NK-92 treated with Interleukin-12 subunit alpha and Interleukin-12 subunit beta, amount 100 ng/mL, for 24 hours (cell line): ENCODE measurements at places on chromosomes 13 and 19.
A peak's percentile ranks its signal among the peaks of the same experiment; 100 is the strongest.

DNA sequence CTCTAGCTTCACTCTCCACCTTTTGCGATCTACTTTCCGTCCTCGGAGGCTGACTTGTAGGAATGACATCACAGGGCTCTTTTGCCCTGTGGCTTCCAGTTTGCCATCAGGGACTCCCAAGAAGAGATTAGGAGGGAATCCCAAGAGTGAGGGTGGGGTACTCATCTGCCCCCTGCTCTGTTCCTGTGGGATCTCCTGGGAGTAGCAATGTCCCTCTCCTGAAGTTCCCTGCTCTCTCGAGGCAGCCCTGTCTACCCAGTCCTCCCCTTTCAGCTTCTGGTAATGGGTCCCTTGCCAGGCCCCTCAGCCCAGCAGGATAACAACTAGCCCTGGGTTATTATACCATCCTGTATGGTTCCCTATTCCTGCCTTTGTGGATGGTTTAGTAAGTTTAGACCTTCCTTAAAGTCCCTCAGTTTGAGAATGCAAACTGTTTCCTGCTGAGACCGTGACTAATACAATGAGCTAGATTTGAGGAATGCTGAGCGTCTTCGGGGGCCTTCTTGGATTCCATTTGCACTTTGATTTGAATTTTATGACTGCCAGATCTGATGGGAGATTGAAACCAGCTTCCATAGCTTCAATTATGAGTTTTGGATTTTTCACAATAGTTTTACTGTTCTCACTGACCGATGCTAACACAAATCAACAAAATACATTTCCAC, 73.7 kb upstream of the IPO5 start:
- no peak for DNase-seq

DNA sequence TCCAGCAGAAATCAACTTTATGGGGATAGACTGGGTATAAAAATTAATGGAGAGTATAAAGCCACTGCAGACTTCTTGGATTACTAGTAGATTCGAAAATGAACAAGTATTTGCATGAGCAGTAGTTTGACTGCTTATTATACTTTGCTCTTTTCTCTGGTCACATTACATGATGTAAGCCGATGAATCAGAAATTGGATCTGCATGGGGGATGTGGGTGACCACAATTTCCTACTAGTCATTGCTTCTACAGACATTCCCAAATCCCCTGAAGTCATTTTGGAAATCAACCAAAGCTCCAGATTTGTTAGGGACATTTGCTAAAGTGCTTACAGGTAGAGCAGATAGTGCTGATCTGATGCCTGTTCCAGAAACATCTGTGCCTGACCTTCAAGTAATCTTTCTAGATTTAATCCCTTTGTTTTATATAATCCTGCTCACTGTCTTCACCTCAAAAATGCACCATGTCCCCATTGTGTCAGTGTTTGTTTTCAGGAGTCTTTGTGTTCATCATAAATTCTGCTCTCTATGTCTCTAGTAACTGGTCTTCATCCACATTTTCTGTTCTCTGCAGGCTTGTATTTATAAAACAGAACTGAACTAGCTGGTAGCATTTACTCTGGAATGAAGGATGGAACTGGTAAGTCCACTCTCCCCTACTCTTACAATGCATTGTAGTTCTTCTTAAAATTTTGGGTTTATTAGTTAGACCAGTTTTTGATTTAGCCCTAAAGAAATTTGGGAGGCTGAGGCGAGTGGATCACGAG, 201.5 kb upstream of the CSNK1A1L start:
- no peak for DNase-seq

- no peak for DNase-seq
Measured at GRCh38 chr13:67318860-67319259, 88.7 kb upstream of the PCDH9 start.

- DNase-seq: no peak
Measured at GRCh38 chr19:49653466-49653806, 11.4 kb downstream of the SCAF1 start.

DNA sequence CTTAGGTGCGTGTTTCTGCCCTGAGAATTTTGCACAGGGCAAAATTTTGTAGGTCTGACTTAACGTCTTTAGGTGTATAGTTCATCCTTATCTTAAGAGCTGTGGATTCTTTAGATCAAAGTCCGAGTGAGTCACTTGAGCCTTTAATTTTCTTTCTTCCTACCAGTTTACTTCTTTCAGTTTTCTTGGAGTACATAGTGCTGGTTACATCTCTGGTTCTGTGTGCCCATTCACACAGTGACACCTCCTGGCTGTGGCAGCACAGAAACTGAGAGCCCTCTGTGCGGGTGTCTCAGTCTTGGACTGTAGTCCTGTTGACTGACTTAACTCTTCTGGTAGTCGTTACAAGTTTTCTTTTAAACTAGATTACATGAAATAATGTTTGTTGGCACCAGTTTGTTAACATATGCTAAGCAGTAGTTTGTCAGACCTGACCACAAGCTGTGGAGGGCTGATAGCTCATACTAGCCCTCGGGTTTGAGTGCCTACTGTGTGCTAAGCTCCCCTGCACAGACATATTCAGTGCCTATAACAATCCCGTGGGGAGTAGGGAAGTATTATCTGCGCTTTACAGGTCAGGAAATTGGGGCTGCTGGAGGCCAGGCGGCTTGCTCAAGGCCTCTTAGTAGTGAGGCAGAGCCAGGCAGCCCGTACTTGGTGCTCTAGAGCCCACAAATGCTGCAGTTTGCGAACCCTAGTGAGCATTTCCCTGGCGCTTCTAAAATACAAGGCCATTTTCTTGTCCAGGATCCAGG, 1.6 kb downstream of the GATAD2A start:
- peak; percentile 25 for DNase-seq

DNA sequence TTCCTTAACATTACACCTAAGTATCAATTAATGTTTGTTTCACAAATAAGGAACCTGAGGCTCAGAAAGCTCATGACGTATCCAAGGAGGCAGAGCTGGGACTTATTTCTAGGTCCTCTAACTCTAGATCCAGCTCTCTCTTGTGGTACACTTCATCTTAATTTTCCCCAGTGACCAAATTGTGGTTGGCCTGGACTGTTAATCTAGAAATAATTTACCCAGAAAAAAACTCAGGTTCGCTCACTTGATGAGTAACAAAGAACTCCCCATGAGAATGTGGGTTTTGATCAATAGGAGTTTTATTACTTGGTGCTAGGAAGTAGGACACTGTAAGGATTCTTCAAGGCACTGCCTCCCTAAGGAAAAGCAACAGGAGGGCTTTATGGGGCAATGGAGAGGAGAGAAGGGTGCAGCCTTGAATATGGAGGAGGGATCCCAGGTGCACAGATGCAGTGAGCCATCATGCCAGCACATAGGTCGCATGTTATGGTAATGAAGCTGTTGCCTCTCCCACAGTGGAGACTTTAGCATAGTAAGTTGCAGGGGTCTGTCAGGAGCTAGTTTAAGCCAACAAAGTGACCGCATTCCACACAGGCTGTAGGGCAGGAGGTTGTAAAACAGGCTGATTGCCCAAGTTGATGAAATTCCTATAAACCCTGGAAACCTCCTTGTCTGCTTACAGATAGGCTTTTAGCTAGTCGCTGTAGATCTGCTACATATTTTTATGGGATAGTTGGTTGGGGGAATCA, 14.7 kb downstream of the RAP2A start:
- no peak for DNase-seq

DNA sequence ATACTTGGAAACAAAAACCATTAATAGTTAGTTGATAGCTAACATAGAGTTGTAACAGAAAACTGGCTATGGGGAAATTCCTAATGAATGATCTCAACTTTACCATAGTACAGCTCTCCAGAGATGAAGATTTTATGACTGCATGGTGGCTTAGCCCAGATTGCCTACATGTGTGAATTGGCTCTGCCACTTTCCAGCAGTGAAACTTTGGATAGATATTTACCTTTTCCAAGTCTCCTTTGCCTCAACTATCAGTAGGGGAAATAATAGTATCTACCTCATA, 161.1 kb downstream of the LACC1 start:
- no peak for DNase-seq

GRCh38 chr13:43377973-43378372, 354.6 kb downstream of the DNAJC15 start:
- DNase-seq: no peak

DNA sequence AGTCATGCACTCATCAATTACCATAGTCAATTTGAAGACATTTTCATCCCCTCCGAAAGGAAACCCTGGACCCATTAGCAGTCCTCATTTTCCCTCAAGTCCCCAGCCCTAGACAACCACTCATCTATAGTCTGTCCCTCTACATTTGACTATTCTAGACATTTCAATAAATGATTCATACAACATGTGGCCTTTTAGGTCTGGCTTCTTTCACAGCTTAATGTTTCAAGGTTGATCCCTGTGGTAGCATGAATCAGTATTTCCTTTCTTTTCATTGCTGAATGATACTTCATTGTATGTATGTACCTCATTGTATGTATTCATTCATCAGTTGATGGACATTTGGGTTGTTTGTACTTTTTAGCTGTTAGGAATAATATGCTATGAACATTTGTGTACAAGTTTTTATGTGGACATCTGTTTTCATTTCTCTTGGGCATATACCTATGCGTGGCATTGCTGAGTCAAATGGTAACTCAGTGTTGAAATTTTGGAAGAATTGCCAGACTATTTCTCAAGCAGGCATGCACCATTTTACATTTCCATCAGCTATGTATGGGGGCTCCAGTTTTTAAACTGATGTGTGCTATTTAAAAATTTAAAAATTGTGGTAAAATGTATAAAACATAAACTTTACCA, 18.4 kb downstream of the SPATA13 start:
- no peak for DNase-seq

GRCh38 chr19:46270521-46271256, 26.2 kb upstream of the HIF3A start:
- DNase-seq: no peak

- DNase-seq: no peak
Measured at GRCh38 chr13:77751513-77752456, 54.3 kb downstream of the SLAIN1 start.

DNA sequence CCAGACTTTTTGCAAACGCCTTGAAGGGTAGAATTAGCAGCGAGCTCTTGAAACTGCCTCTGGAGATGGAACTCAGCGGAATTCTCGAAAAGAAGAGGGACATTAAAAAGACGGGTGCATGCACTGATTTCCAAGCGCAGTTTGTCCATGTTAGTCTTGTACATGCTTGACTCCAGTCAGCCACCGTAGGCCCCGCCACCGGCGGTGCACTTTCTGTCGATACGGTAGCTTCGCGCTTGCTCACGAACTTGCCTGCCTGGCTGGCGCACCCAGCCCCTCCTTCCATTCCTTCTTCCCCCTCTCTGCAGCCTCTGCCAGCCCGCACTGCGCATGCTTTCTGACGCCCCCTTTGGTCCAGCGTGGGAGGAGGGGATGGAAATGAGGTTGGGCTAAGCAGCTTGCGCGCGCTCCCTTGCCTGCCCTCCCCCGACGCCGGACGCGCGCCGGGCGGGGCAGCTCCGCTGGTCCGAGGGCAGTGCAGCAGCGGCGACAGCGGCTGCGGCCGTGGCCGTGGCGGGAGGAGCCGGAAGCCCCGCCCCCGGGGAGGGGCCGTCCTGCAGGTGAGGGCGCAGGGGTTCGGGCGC, at the start of gene ZNF575:
ZNF575 (plus strand) TSS at position 227 of the 584 bp plus-strand sequence. CDS start 1,235 bp downstream, outside the sequence.
- peak; percentile 68 for DNase-seq

- DNase-seq: no peak
Measured at GRCh38 chr19:44553478-44554171, 24.1 kb upstream of the CEACAM20 start.

DNA sequence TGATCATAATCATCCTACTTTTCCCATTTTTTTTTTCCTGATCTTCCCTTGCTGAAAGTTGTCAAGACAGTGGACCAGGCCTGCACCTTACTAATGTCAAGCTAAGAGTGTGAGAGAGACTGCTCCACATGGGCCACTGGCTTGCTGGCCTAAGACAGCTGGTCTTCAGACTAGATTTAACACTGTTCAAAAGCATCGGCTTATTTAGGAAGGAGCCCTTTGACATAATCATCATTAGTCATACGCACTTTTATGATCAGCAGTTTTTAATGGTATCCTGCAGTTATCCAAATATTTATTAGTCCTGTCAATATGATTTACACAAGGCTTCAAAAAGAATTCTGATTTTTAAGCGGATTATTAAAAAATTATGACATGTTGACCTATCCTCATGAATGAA, 270.6 kb downstream of the DNAJC15 start:
- DNase-seq: no peak

DNA sequence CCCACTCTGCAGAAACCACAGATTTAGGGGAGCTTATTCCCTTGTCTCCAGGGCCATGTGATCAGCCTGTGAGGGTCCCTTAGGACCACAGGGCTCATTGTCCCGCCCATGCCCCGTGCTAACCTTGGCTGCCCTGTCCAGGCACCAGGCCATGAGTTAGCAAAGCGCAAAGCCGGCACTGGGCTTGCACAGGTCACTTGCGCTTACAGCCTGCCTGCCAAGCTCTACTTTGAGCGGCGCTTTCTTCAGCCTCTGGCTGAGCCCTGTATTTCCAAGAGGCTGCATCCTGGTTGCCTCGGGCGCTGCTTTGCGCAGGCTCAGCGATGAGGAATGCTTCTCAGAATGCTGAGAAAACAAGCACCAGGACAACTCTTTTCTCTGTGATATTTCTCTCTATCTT, 188.0 kb downstream of the TDRD3 start:
- DNase-seq: no peak

- no peak for DNase-seq
Measured at GRCh38 chr19:7783991-7784423, 21.0 kb downstream of the CLEC4M start.

GRCh38 chr19:33216198-33216830, 9.3 kb downstream of the SLC7A10 start:
- DNase-seq: no peak

- DNase-seq: no peak
Measured at GRCh38 chr19:7819337-7819736, 10.7 kb upstream of the EVI5L start.

DNA sequence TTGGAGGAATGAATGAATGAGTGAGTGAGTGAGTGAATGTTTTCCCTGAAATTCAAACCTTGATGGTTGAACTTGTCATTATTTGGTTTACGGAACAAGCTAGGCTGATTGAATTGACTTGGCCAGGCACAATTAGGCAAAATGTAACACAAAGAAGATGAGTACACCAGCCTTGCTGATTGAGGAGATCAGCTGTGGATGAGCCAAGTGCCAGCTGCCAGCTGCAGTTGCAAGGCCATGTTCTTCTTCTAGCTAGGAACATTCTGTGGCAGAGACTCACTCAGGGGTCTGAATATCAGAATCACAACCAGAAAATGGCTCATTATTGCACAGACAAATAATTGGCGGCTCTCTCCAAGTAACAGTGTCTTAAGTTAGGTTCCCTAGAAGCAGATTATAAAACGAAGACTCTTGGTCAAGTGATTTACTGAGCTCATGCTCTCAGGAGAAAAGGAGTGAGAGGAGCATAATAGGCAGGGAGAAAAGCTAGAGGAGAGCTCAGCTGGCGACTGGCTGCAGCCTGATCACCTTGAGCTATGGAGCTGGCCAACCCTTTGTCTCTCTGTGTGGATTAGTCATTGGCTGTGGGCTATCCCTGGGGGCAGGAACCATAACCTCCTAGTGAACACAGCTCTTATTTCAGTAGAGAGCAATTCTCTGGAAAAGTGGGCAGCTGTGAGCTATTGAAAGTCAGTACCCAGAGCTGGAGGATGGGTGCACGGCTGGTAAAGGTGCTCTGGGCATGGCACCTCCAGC, 225.3 kb upstream of the SERP2 start:
- DNase-seq: no peak

DNA sequence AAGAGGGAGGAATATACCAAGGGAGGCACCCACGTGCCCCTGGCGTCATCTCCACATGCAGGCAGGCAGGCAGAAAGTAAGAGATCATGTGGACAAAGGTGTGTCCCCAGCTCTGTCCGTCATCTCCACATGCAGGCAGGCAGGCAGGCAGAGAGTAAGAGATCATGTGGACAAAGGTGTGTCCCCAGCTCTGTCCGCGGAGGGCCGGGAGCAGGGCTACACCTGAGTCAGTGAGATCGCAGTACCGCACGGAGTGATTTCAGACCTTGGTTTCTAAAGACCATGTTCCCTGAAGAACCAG, 22.2 kb downstream of the CAPS start:
- DNase-seq: no peak
